ENCODE measurements at places on chromosomes 7 and 10. TPM values are rescaled to one million over a fixed set of nuclear protein-coding genes. Genes with fewer than 3 reads are reported as not detected.

The CPN1 gene
- total RNA-seq: not detected

The SYT15 gene
- 2.2 TPM for total RNA-seq

The TRIL gene
- total RNA-seq: 31.8 TPM

The FXYD4 gene
- not detected for total RNA-seq

The WNT2 gene
- not detected for total RNA-seq

The VAX1 gene
- not detected for total RNA-seq

The HMX3 gene
- total RNA-seq: not detected

The CEP55 gene
- total RNA-seq: 6.4 TPM

The ASIC3 gene
- total RNA-seq: 0.09 TPM

The HELLS gene
- total RNA-seq: 9.2 TPM

The ORAI2 gene
- total RNA-seq: 67.6 TPM

The POMZP3 gene
- 2.1 TPM for total RNA-seq

The IFIT1B gene
- not detected for total RNA-seq

The FKBP6 gene
- not detected for total RNA-seq

The IFIT2 gene
- 8.9 TPM for total RNA-seq

The MUC3A gene
- total RNA-seq: under 0.01 TPM

The NRBF2 gene
- 15.1 TPM for total RNA-seq

The TRIM73 gene
- total RNA-seq: 2.0 TPM

The ADAMTS14 gene
- total RNA-seq: 0.11 TPM

The WIPF3 gene
- not detected for total RNA-seq

The CALHM1 gene
- total RNA-seq: not detected

The KCTD7 gene
- 4.8 TPM for total RNA-seq

The UCN3 gene
- total RNA-seq: not detected

The HOXA13 gene
- not detected for total RNA-seq

All from dermis lymphatic vessel endothelial cell (primary cell).